Inflammatory macrophage treated with lipopolysaccharide for 1 hour (primary cell): ENCODE measurements at places on chromosomes 7 and 10.

DNA sequence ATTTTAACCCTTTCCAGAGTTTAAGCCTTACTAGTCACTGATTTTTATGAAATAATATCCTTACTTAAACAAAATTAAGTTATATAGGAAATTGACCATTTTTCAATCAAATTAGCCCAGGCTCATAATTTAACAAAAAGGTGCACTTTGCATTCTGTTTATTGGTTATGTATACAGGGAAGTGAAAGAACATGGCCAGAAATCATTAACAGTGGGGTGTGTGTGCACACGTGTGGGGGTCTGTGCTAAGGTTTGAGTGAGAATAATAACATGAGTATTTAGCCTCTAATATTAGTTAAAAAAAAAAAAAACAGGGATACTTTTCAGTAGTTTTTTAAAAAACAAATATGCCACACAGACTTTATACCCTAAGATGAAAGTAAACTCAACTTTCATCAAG lies 510.5 kb upstream of the PFKP start:
- DNase-seq: no peak

DNA sequence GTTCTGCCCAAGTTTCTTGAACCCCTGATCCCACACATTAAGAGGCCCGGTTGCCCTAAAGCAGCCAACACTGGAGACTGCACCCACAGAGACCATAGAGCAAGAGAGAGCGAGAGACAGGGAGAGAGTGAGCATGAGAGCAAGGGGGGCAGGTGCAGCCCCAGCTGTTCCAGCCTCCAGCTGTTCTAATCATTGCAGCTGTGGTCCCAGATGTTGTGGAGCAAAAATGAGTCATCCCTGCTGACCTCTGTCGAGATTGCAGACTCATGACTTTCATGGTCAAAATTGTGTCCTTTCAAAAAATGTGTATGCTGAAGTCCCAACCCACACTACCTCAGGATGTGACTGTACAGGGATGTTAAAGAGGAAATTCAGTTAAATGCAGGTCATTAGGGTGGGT lies 143.9 kb upstream of the FRMD4A start:
- no peak for DNase-seq

GRCh38 chr7:39269034-39269433 lies 291.3 kb downstream of the POU6F2 start:
- no peak for DNase-seq

GRCh38 chr10:106440355-106440754 lies 724.2 kb downstream of the SORCS1 start:
- DNase-seq: no peak
